ENCODE measurements at places on chromosomes 1 and 21.

- DNase-seq = no peak
These were observed 45.5 kb downstream of the NCF2 start for GRCh38 chr1:183544598-183545297.

DNA sequence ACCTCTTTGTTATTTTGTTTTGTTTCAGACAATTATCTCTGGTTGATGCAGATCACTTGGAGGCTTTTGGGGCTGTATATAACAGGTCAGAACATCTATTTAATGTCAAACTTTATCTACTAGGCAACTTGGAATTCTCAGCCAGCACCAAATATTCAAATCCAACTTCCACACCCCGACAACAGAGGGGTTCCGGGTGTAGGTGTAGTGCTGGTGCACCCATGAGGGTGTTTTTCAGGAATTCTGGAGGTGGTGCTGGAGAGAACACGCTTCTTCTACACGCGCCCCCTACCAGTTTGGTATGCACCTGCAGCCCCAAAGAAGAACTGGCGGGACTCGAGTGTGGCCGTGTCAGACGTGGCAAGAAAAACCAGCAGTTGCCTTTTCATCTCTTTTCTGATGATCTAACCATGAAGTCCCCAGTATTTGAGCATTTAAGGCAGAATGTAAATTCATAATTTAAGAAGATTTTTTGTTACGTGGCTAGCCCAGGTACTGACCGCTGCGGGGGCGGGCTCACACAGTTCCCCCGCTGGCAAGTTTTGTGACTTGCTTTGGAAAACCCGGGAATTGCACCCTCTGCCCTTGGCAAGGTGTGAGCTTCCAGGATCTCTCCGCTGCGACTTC lies 462 bp upstream of the TLCD4 start:
- DNase-seq = no peak

DNA sequence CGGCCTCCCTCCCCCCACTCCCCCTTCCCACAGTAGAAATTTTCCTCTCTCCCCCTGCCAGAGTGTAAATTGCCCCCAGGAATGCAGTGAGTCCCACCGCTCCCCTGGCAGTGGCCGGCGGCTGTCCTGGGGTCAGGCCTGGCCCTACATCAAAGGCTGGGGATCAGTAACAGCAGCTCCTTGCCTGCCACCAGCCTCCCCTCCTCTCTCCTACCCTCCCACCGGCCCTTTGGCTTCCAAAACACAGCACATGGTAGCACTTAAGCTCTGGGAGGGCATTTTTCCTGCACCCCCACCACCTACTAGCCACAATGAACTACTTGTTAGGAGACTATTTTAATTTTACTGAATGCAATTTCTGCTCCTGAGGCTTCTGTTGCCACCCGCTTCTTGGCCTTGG lies 9.0 kb upstream of the COL8A2 start:
- DNase-seq = no peak

GRCh38 chr1:31776032-31776431 lies 11.9 kb upstream of the ADGRB2 start:
- DNase-seq = no peak

DNA sequence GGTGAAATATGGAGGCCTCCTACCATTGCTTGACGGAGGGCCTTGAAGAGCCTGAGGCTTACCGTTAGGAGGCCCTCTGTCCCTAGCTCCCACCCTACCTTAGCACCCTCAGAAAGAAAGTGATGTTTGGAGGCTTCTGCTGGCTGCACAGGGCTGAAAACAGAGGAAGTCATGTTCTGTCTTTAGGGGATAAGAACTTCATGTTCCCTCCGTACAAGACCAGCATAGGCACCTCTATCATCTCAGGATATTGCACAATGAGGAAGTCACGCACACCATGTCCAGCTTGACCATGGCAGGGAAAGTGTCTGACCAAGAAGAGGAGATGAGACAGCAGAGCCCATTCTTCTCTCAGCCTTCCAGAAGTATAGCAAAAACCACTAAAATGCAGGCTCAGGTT lies 13.8 kb downstream of the ADORA3 start:
- no peak for DNase-seq

- DNase-seq = no peak
These were observed 585.1 kb downstream of the PTPRC start for GRCh38 chr1:199223936-199224335.

- no peak for DNase-seq
These were observed 21.8 kb upstream of the SDHB start for GRCh38 chr1:17075470-17076255.

DNA sequence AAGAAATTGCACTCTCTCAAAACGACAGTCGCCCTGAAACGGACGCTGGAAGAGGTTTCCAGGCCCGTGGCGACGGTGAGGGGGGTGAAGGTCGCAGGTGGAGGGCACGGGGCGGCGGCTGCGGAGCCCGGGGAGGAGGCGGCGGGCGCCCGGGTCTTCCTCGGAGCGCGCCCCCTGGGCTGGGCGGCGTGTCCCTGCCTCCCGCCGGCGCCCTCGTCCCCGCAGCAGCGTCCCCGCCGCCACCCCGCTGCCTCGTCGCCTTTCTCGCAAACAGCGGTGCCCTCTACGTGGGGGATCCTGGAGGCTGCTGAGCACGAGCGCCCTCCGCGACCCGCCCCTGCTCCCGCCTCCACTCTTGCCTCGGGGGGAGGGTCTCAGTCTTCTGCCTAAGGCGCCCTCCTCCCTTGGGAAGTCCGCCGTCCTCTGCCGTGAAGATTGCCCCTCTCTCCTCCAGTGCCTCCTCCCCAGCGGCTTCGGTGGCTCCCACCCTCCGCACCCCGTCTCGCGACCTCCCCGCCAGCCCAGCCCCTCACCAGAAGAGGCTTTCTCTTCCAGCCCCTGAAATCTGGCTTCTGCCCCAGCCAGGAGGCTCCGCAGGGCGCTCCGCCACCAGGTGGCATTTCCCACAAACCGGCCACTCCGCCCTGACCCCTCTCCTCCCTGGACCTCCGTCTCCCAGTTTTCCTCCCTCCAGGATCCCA lies 227.4 kb downstream of the SDCCAG8 start:
- DNase-seq = no peak

Data from AG08396 (cell line).